ENCODE measurements at places on chromosomes 5 and 9.

GRCh38 chr5:160040471-160040835 lies 31.5 kb downstream of the TTC1 start:
- DNase-seq = no peak

GRCh38 chr5:54362434-54362833 lies 52.1 kb upstream of the ARL15 start:
- DNase-seq = no peak

DNA sequence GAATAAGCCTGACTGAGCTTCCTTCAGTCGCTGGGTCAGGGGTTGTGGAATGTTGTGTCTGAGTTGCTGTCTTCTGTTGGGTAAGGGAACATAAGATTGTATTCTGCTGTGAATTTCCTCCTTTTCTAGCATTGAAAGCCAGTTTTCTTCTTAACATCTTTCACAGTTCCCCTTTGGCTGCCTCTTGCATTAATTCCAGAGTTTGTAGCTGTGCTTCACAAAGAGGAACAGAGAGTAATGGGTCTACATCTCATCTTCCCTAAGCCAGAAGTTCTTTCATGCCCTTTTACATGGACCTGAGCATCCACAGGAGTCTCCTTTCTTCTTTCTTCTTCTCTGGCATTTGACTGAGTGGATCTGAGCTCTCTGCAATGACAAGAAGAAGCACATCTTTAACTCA lies 686.8 kb downstream of the KCTD16 start:
- no peak for DNase-seq

GRCh38 chr9:18791074-18791473 lies 241.9 kb downstream of the SAXO1 start:
- no peak for DNase-seq

DNA sequence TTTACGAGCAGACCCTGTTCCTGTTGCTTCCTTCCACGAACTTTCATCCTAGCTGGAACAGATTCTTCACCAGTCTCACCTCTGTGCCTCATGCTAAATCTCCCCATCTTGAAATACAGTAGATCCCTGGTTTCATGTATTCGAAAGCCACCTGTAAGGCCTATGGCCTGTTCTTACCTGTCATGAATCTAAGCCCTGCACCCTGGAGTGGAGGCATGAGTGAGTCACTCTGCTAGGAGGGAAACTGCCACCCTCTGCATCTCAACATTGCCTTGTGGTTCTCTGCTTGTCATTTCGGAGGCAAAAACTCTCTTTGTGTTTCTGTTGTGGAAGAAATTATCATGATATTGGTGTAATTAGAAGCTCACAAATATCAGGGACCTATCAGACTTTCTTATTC lies 320.0 kb downstream of the ENC1 start:
- no peak for DNase-seq

- DNase-seq = no peak
Observed at GRCh38 chr5:400282-401145, 42.5 kb upstream of the EXOC3 start.

DNA sequence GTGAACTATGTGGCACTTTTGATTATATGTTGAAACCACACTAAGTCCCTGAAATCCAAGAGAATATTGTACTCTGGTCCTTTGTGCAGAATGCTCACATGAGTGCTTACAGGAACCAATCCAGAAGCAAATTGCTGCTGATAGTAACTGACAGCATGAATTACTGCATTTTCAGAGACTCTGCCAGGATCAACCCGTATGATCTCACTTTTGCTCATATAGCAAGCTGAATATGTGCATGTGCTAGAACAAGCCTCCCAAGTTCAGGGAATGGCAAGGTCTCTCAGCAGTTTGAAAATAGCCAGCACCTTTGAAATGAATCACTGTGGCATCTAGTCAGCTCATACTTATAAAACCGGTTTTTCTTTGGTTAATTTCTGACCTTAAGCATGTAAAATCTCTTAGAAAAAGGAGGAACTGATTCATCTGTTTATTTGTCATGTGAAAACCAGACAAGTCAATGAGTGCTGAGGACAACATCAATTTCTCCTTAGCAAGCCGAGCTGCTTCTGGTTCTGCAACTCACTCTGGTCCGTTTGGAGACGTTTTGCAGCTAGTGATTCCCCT lies 215.7 kb upstream of the ELL2 start:
- no peak for DNase-seq

- DNase-seq = no peak
Observed at GRCh38 chr5:143011585-143011984, 241.4 kb downstream of the ARHGAP26 start.

DNA sequence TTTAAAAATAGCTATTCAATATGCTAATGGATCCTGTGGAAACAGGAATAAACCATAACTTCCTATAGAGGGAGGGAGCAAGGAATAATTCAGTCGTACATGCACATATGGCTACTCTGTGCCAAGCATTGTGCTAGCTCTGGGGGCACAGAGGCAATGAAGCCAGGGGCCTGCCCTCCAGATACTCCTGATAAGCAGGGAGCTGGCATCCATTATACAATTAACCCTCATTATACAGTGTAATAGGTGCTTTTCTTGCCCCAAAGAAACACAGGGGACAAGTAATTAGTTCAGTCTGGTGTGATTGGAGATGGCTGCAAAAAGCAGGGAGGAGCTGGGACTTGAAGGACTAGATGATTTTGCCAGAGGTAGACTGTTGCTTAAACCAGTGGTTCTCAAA lies 200.4 kb downstream of the SREK1 start:
- no peak for DNase-seq

DNA sequence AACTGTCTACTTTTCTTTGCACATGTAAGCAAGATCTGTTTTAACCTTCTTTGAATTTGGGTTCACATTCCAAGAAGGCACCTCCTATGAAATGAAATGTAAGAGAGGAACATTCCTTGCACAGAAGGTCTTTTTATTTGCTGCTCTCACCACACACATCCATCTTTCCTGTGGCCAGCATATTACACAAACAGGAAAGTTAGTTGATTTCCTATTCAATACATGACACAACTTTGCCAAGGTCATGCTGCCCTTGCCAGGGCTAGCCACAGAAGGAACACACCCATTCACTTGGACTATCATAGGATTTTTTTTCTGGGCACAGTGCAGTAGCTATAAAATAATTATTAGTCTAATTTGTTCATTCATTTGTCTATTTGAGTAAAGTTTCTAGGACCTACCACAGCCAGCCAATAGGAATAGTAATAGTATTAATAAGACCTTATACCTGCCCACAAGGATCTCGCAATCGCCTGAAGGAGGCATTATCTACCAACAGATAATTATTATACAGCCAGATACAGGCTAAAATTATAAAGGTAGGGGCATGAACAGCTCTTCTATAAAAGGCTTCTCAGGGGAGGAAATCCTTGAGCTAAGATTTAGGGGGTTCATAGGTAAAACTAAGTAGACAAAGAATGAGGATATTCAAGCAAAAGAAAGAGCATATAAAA lies 78.1 kb upstream of the NREP start:
- DNase-seq = no peak

- DNase-seq = no peak
Observed at GRCh38 chr5:63400079-63400478, 562.2 kb downstream of the HTR1A start.

DNA sequence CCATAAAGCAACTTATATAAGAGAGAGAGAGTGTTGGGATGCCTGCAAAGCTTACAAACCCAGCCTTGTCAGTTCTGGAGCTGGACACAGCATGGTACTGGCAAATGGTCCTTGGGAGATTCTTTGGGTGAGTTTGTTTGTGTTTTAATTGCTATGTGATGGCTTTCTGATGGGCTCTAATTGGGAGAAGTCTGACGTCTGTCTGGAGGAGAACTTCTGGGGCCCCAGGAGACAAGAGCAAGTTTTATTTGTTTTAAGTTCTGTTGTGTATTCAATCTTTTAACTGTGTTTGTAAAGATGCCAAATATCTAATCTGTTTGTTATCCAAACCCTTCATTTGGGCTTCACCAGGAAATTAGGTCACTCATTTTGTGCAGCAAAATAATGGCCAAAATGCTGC lies 50.3 kb upstream of the AFAP1L1 start:
- DNase-seq = no peak

DNA sequence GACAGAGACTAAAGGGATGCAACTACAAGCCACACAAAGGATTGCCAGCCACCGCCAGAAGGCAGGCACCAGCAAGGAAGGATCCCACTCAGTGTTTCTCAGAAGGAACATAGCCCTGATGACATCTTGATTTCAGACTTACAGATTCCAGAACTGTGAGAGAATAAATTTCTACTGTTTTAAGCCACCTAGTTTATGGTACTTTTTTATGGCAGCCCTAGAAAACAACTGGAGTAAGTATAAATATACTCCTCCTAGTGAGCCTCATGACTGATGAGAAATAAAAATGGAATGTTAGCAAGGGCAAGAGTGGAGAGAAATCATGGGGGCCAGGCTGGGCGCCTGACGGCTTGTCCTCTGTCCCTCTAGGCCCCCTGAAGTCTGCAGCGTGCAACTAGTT lies 307.3 kb downstream of the PIK3R1 start:
- DNase-seq = no peak

DNA sequence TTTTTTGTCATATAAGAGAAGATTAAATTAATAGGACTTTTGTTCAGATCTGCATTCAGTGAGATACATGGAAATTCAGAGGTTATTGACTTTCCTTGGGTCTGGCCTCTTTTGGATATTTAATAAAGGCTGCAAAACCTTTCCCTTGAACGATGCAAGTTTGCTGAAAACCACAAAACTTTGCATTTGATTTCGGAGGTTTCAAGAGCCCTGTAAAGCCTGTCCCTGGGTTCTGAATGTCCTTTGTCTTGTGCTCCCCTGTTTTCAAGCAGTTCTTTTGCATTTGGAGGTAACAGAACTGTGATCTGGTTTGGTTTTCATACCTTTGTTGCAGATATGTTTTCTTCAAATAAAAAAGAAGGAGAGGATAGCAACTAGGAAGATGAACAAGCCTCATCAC lies 188.1 kb upstream of the DMRT1 start:
- no peak for DNase-seq

GRCh38 chr5:35129276-35129675 lies 81.5 kb upstream of the AGXT2 start:
- no peak for DNase-seq

DNA sequence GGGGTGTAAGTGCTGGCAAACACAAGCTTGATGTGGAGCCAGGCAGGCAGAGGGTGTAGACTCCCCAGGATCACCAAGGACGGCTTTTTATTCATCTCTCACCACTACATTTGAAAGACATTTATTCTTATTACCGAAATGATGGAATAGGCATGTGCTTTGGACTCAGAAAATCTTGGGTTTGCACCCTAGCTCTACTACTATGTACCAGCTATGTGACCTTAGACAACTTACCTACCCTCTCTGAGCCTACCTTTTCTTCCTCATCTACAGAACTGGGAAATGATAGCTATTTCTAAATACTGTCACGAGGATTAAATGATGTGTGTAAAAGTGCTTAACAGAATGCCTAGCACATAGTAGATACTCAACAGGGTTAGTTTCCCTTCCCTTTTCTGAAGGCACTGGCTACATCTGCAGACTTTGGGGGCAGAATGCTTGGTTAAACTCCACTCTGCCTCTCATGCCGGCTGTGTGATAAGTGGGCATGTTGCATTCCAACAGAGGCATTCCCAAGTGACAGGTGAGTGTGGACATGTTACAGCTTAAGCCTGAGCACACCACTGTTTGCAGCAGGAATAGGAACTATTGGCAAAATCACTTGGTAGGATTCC lies 94.8 kb downstream of the SLC1A3 start:
- DNase-seq = no peak

DNA sequence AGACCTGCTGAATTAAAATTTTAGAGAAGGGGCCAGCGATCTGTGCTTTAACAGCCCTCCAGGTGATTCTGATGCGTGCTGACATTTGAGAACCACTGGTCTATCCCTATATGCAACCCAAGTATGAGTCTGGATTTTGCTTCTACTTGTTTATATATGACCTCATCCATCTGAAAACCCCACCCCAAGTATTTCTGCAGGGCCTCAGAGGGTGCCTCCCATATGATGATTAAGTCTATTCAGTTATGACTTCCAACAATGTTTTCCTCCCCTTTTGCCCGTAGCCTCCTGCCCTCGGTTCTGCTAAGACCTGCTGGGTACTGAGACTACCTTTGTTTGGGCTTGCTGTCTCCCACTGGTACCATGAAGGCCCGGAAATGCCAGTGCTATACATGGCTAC lies 376.0 kb upstream of the SMARCA2 start:
- no peak for DNase-seq

GRCh38 chr5:174852143-174852542 lies 127.8 kb downstream of the MSX2 start:
- DNase-seq = no peak

- DNase-seq = no peak
Observed at GRCh38 chr5:123719004-123719403, 207.0 kb downstream of the CSNK1G3 start.

DNA sequence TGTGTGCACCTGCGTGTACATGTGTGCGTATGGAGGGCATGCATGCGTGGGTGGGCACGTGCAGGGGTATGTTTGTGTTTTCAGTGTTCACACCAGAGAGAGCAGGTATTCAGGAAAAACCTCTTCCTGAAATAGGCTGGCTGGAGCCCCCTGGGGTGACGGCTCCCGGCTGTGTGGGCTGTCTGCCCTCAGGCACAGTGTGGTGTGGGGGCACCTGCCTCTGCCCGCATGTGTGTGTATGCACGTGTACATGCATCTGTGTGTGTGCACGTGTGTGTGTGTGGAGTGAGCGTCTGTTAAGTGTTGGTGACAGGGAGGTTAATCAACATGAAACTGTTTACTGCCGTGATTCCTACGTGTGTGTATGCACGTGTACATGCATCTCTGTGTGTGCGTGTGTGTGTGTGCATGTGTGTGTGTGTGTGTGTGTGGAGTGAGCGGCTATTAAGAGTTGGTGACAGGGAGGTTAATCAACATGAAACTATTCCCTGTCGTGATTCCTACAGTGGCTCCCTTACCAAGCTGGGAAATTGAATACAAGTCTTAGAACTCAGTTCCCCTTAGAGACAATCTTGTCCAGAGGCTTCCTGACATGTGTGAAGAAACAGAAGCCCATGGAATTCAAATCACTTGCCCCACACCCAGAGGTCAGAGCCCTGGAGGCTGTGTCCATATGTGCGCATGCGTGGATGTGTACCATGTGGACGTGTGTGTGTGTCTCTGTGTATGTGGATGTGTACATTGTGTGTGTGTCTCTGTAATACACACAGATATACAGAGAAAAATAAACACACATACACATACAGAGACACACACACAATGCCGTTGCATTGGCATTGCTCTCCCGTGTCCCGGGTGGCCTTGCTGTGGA lies 372.4 kb upstream of the IRX4 start:
- no peak for DNase-seq
